Stimulated activated CD4-positive, alpha-beta T cell treated with anti-CD3 and anti-CD28 coated beads, TNF-alpha, amount 100 ng/mL, for 1 hour (primary cell): ENCODE measurements at places on chromosomes 3 and 15.

DNA sequence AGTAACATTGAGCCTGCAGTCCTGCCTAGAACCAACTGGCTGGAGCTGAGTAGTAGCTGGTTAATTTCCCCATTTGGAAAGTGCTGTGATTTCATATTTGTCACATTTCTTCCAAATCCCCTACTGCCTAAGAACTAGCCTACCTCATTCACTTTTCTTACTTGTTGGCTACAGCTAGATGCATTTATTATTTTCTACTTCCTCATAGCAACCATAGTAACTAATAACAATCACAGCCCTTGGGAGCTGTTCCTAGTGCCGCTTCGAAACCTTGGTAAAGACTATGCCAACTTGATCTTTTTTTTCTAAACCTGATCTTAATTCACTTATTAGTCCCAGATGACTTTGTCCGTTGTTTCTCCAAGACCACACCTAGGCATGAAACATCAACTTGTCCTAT is 240.3 kb downstream of the FGF12 start:
- DNase-seq = no peak

DNA sequence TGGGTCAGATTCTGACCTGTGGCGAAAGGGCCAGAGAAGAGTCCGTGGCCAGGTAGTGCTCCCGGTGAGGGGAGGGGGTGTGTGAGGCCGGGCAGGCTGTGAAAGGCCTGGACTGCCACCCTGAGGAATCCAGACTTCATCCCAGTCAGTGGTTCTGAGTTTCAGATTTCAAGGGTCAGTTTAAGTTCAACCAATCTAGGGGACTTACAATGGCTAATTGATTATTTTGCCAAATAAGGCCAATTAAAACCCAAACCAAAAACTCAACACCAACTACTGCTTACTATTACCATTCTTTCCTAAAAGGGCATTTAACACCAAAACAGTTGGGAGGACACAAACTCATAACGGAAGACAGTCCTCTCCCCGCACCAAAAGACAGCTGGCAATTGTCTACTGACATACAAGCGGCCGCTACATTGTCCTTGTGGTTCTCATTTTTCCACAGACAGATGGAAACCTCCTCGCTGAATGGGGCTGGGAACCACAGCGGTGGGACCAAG is 30.5 kb downstream of the TMEM44 start:
- DNase-seq = no peak

GRCh38 chr3:190070622-190071347 is 49.9 kb downstream of the P3H2 start:
- DNase-seq = no peak

GRCh38 chr3:98039322-98040024 is 4.4 kb upstream of the GABRR3 start:
- DNase-seq = peak; percentile 20

DNA sequence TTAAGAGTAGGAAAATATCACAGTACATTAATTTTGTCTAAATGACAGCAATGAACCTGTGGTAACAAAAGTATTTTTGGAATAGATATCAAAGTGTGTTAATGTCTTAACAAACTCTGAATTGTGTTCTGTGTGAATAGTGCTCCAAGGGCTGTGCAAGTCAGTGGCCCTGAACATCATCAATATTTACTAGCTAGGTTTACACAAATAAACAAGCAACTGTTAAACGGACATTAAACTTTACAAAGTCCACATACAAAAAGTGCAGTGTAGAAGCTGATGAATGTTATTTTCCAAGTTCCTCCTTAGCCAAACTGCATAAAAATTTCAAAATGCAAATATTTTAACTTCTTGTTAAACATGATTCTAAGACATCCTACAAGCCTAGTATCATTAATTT is 2.1 kb upstream of the GTF2A2 start:
- no peak for DNase-seq

DNA sequence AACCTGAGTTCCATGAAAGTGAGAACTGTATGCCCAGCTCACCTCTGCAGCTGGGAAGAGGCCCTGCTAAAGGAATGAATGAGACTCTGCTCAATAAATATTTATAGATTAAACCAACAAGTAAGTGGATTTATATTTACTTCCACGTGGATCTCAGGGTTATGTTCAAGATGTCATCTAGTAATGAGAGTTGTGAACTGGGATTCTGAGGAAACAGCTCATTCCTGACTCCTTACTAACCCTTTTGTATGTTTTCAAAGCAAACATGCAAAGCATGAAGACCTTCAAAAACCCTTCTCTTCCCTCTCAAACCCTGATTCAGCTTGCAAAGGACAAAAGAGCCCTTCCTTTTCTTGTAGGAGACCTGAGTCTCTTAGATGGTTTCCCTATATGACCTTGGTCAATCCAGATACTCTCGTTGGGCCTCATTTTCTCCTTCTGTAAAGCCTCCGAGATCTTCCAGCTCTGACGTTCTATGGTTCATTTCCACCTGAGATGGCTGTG is 53.4 kb downstream of the LSM3 start:
- no peak for DNase-seq

DNA sequence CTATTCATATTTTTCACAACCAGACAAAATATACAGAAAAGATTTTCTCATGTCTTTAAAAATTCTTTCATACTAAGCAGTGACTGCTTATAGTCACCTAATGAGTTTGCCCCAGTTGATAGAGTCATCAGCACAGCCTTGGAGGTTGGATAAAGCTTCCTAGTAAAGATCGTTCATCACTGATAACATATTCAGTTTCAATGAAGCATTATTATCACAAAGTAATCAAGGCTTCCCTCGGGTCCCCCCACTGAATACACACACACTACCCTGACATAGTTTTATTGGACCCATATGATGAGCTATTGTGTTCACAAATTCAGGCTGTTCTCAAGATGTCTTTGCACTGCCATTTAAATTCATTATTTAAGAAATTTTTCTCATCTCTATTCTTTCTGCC is 297.8 kb downstream of the KCNH8 start:
- DNase-seq = no peak

GRCh38 chr15:94631608-94632007 is 400.2 kb downstream of the MCTP2 start:
- no peak for DNase-seq

- no peak for DNase-seq
Measured at GRCh38 chr3:16658004-16658924, 53.0 kb upstream of the DAZL start.

- DNase-seq = no peak
Measured at GRCh38 chr15:39312984-39313383, 267.9 kb upstream of the THBS1 start.
